ENCODE measurements at places on chromosomes 1 and 21. TPM values are rescaled to one million over a fixed set of nuclear protein-coding genes. Genes with fewer than 3 reads are reported as not detected.
A peak's percentile ranks its signal among the peaks of the same experiment; 100 is the strongest.

Gene LRRC53
- total RNA-seq = not detected

Gene MEF2D
- total RNA-seq = 45.4 TPM

Gene SPATA21
- total RNA-seq = not detected

Gene KRTAP19-4
- total RNA-seq = not detected

Gene PCP4
- 0.68 TPM for total RNA-seq

Gene KCNE2
- not detected for total RNA-seq

Gene XPR1
- total RNA-seq = 34.2 TPM

Gene IL24
- not detected for total RNA-seq

- no peaks in the 10 kb centered on the region for H3K4me1 ChIP-seq
- H3K27ac ChIP-seq = no peak overlapping the region
- no peaks in the 10 kb centered on the region for H3K27me3 ChIP-seq
- H3K36me3 ChIP-seq = no peaks in the 10 kb centered on the region
- no peak for DNase-seq
- H3K4me3 ChIP-seq = no peak overlapping the region
Observed at GRCh38 chr1:233627376-233627775, 13.5 kb downstream of the KCNK1 start.

GRCh38 chr1:25772692-25773245, 27.2 kb upstream of the SELENON start:
- no peak overlapping the region for H3K27ac ChIP-seq
- H3K27me3 ChIP-seq = no peaks in the 10 kb centered on the region
- H3K4me3 ChIP-seq = no peak overlapping the region
- H3K4me1 ChIP-seq = peaks cover 6% of the 10 kb centered on the region
- no peak for DNase-seq

DNA sequence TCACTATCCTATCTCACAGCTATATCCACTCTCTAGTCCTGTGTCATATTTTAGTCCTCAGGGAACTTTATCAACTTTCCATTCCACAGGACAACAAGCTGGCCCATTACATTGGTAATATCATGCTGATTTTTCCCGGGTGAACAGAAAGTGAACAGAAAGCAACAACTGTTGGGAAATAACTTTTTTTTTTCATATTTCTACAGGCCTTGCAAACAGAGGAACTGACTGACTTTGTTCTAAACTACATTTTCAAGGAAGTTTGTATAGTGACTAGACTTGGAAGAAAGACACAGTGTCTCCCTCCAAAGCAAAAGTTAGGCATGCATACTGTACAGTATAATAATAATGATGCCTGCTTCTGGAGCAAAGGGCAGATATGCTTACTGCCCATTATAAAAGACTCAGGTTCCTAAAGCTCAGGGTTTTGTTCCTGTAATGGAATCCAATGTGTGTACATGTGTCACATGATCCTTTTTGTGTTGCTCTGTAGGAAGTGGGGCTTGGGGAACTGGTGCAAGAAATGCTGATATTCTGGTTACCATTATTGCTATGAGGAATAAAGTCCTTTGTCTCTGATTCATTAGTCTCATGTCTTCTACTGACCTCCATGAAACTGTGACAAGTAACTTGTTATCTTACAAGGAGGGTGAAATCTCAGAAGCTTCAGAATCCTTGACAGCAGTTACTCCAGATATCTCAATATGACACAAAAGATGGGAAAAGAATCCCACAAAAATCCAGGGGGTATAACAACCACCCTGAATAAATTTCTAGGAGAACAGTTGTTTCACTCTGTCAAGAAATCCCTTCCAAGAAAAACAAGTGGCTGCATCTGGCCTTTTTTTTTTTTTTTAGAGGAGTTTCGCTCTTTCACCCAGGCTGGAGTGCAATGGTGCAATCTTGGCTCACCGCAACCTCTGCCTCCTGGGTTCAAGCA, 17.7 kb upstream of the NTPCR start:
- no peak overlapping the region for H3K4me3 ChIP-seq
- H3K27ac ChIP-seq = no peak overlapping the region
- no peak for DNase-seq
- H3K36me3 ChIP-seq = no peaks in the 10 kb centered on the region
- no peaks in the 10 kb centered on the region for H3K27me3 ChIP-seq
- no peaks in the 10 kb centered on the region for H3K4me1 ChIP-seq

GRCh38 chr1:234944439-234945344, 183.9 kb downstream of the TOMM20 start:
- H3K4me1 ChIP-seq = no peaks in the 10 kb centered on the region
- no peaks in the 10 kb centered on the region for H3K36me3 ChIP-seq
- no peak overlapping the region for H3K4me3 ChIP-seq
- DNase-seq = no peak
- no peaks in the 10 kb centered on the region for H3K27me3 ChIP-seq
- no peak overlapping the region for H3K27ac ChIP-seq

DNA sequence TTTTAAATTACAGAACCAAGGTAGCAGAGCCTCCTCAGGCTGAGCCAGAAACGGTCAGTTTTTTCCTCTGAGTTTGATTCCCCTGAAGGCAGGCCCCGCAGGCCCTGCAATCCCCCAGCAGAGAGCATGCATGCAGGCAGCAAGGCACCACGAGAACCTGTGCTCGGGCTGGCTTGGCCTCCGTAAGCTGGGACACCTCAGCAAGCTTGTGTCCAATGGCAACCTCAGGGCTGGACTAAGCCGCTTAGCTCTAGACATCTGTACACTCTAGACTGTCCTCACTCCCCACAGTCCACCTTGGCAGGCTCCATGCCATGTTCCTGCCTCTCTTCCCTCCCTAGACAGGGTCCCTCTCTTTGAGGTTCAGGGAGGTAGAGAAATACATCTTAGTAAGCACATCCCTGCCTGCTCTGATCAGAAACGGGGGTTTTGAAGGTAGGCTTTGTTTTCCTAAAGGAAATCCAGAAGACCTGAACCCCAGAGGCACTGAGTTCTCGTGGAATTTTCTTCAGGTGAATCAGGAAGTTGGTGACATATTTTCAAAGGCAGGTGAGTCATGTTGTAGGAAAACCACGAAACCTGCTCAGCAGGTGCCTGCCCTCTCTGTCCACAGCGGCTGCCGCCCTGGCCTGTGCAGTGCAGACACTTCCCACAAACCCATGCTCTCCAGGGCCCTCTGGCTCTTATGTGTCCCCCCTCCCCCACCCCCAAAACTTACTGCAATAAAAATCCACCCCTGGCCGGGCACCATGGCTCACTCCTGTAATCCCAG, 7.0 kb downstream of the TMEM63A start:
- H3K4me3 ChIP-seq = no peak overlapping the region
- no peaks in the 10 kb centered on the region for H3K27me3 ChIP-seq
- peaks cover 75% of the 10 kb centered on the region for H3K36me3 ChIP-seq

- H3K27ac ChIP-seq = no peak overlapping the region
- no peak overlapping the region for H3K4me3 ChIP-seq
- no peaks in the 10 kb centered on the region for H3K4me1 ChIP-seq
- H3K27me3 ChIP-seq = no peaks in the 10 kb centered on the region
Observed at GRCh38 chr1:88935522-88936222, 44.3 kb upstream of the GTF2B start.

DNA sequence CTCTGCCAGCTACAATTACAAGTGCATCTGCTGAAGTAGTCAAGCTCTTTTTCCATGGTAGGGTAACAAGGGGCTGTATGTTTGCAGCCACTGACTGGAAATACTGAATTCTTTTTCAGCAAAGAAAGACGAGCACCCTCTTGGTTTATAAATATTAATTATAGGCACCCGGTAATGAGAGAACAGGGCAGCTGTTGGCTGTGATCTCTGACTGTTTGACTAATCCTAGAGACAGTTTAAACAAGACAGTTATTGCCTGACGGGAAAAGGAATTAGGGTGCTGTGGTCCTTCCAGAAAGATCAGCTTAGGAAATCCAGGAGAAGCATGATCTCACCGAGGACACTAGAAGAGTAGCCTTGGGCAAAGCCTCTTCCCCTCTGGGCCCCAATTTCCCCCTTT, 183.7 kb upstream of the ZC3H12A start:
- no peaks in the 10 kb centered on the region for H3K36me3 ChIP-seq
- no peak overlapping the region for H3K27ac ChIP-seq
- H3K27me3 ChIP-seq = peaks cover 42% of the 10 kb centered on the region
- no peaks in the 10 kb centered on the region for H3K4me1 ChIP-seq
- no peak for DNase-seq

DNA sequence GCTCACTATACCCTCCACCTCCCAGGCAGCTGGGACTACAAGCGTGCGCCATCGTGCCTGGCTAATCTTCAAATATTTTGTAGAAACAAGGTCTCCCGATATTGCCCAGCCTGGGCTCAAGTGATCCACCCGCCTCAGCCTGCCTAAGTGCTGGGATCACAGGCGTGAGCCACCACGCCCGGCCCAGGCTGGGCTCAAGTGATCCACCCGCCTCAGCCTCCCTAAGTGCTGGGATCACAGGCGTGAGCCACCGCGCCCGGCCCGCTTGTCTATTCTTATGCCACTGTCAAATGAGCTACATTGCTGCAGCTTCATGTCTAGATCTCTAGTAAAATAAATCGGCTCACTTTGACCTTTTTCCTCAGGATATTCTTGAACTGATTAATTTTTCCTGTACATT, 107.7 kb upstream of the COL6A1 start:
- H3K4me1 ChIP-seq = no peaks in the 10 kb centered on the region
- H3K27me3 ChIP-seq = no peaks in the 10 kb centered on the region
- H3K4me3 ChIP-seq = no peak overlapping the region
- peak; percentile 48 for DNase-seq
- no peaks in the 10 kb centered on the region for H3K36me3 ChIP-seq

GRCh38 chr1:42747125-42747524, 7.1 kb upstream of the CLDN19 start:
- H3K4me1 ChIP-seq = peaks cover 5% of the 10 kb centered on the region
- no peaks in the 10 kb centered on the region for H3K27me3 ChIP-seq
- no peak overlapping the region for H3K4me3 ChIP-seq
- no peak overlapping the region for H3K27ac ChIP-seq
- H3K36me3 ChIP-seq = peaks cover 55% of the 10 kb centered on the region

DNA sequence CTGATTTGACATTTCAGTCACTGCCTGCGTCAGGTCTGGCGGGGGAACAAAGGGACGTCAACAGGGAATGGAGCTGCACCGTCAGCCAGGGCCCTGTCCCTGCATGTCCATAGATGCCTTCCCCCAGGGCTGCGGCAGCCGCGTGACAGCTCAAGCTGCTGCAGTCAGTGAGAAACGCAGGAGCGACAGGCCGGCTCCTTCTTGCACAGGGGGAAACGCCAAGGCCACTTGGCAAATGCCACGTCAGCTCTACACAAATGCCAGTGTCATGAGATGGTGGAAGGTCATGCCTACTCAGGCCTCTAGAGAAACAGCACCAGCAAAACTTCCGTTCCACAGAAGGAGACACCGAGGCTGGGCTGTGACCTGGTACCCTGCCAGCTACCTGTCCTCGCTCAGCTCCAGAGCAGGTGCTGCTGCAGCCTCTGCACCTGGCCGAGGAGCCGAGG, 37.7 kb downstream of the SYF2 start:
- H3K27me3 ChIP-seq = no peaks in the 10 kb centered on the region
- no peak overlapping the region for H3K4me3 ChIP-seq

DNA sequence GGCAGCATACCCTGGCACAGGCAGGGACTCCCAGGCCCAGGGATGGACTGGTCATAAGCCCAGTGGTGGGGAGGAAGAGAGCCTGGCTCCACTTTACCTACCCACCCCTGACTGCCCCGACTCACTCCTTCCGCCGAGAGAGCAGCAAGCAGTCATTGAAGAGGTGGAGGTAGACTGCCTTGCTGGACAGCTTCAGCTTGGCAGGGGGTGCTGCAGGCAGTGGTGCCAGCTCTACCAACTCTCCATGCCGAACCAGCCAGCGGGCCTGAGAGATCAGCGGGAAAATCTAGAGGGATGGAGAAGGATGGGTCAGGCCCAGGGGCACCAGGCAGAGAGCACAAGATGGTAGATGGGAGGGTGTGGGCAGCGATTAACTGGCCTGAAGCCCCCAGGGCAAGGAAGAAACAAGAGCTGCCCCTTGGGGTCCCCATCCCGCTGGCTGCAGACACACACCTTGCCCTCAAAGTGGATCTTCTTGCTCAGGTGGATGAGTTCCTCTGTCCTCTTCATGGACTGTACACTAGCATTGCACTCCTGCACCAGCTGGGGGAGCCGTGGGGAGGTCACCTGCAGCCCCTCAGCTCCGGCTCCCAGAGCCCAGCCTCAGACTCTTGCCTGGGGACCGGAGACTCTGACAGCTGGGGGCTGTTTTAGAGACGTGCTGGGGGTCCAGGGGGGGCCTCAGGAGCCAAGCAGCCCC, 7.7 kb downstream of the ARHGEF19 start:
- peaks cover 6% of the 10 kb centered on the region for H3K4me1 ChIP-seq
- H3K36me3 ChIP-seq = no peaks in the 10 kb centered on the region
- H3K27ac ChIP-seq = no peak overlapping the region
- no peak overlapping the region for H3K4me3 ChIP-seq
- DNase-seq = no peak

- peak; percentile 37 for DNase-seq
- H3K4me3 ChIP-seq = no peak overlapping the region
- H3K27me3 ChIP-seq = peaks cover 18% of the 10 kb centered on the region
- H3K27ac ChIP-seq = no peak overlapping the region
Observed at GRCh38 chr1:27605796-27606707, 2.1 kb upstream of the AHDC1 start.

- no peaks in the 10 kb centered on the region for H3K36me3 ChIP-seq
- DNase-seq = no peak
- no peak overlapping the region for H3K27ac ChIP-seq
- H3K27me3 ChIP-seq = no peaks in the 10 kb centered on the region
- no peaks in the 10 kb centered on the region for H3K4me1 ChIP-seq
- H3K4me3 ChIP-seq = no peak overlapping the region
Observed at GRCh38 chr21:27515676-27516075, 548.8 kb upstream of the ADAMTS5 start.

- no peak for DNase-seq
- no peaks in the 10 kb centered on the region for H3K4me1 ChIP-seq
- H3K27me3 ChIP-seq = peaks cover 17% of the 10 kb centered on the region
- H3K4me3 ChIP-seq = no peak overlapping the region
- H3K36me3 ChIP-seq = no peaks in the 10 kb centered on the region
Observed at GRCh38 chr21:34651642-34652041, 17.2 kb upstream of the CLIC6 start.

- no peaks in the 10 kb centered on the region for H3K4me1 ChIP-seq
- H3K4me3 ChIP-seq = no peak overlapping the region
- no peaks in the 10 kb centered on the region for H3K36me3 ChIP-seq
- H3K27ac ChIP-seq = no peak overlapping the region
Observed at GRCh38 chr1:144101397-144102045, 129.7 kb upstream of the FAM72C start.

DNA sequence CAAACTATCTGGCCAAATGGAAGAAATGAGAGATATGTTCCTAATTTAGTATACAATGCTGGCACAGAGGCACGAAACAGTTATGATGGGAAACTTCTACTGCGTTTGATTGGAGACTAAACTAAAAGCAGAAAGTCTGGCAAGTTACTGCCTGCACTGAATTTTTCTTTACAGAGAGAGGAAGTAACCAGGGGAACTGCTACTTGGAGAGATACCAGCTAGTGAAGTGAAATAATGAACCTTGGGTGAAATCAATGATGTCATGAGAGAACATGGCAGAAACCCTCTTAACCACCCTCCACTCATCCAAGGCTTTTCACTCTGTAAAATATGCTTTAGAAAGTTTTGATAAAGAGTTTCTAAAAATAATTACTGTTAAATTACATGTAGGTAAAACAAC, 29.3 kb downstream of the NIBAN1 start:
- peak overlapping the region; percentile 47 for H3K27ac ChIP-seq
- H3K36me3 ChIP-seq = no peaks in the 10 kb centered on the region
- H3K4me1 ChIP-seq = peaks cover 53% of the 10 kb centered on the region
- H3K27me3 ChIP-seq = no peaks in the 10 kb centered on the region
- no peak for DNase-seq

- H3K36me3 ChIP-seq = no peaks in the 10 kb centered on the region
- H3K4me1 ChIP-seq = no peaks in the 10 kb centered on the region
- no peaks in the 10 kb centered on the region for H3K27me3 ChIP-seq
- DNase-seq = no peak
- no peak overlapping the region for H3K27ac ChIP-seq
Observed at GRCh38 chr1:232379063-232379434, 250.9 kb downstream of the SIPA1L2 start.

Data from left lung (tissue), 14 donors.